ENCODE measurements at places on chromosomes 1 and 21.

- DNase-seq: no peak
These were observed 52.2 kb downstream of the RERE start for GRCh38 chr1:8765198-8765597.

DNA sequence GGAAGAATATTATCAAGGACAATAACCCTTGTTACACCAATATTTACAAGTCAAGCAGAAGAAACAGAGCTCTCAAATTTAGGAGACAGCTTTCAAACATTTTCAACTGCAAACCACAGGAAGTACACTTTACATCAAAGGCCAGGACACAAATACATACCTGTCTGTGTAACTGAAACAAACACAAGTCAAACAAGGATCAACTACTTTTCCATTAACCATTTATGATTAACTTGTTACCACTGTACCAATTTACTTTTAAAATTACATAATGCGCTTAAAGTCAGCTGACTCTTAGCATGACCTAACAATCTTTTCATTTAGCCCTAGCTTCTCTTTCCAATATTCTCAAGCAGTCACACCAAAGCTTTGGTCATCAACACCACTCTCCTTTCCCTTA lies 43.5 kb downstream of the TRIM33 start:
- DNase-seq: no peak

GRCh38 chr1:93851878-93852277 lies 27.1 kb downstream of the DNTTIP2 start:
- DNase-seq: no peak

GRCh38 chr1:61226791-61227567 lies 144.6 kb downstream of the NFIA start:
- DNase-seq: peak; percentile 58

GRCh38 chr1:166884040-166884642 lies 8.1 kb upstream of the TADA1 start:
- peak; percentile 21 for DNase-seq

- no peak for DNase-seq
These were observed 105.3 kb downstream of the RGS2 start for GRCh38 chr1:192914092-192914491.

DNA sequence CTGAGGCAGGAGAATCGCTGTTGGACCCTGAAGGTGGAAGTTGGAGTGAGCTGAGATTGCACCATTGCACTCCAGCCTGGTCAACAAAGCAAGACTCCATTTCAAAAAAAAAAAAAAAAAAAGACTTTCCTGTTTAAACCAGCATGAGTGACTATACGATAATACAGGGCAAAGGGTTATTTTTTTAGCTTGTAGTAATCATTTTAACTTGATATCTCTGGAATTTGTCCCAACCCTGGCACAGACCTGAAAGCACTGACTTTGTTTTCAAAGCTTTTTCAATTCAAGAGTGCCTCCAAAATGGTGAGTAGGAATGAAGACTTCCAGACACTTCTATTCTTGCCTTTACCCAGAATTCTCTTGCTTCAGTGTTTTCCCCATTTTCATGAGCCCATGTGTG lies 4.4 kb upstream of the TMCO2 start:
- no peak for DNase-seq

DNA sequence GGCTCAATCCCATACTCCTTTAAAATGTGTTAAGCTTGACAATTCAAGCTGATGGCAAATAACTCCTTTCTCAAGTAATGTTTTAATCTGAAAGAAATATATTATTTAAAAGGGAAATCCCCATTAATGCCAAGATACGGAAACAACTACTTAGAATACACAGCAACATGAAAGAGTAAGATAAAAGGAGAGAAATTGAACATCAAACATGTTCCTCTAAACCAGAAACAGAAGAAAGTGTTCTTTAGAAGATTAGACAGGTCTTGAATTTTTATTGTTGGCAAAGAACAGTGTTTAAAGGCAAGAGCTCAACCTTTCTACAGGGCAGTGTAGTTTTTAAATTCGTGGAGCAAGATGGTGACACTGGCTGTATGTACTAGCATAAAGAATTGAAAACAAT lies 105.8 kb upstream of the NRIP1 start:
- DNase-seq: no peak

GRCh38 chr21:46001821-46002681 lies 20.5 kb downstream of the COL6A1 start:
- no peak for DNase-seq

GRCh38 chr1:175216444-175216843 lies 23.9 kb upstream of the KIAA0040 start:
- DNase-seq: no peak

- DNase-seq: no peak
These were observed 104.0 kb downstream of the ZNF281 start for GRCh38 chr1:200305806-200306205.

DNA sequence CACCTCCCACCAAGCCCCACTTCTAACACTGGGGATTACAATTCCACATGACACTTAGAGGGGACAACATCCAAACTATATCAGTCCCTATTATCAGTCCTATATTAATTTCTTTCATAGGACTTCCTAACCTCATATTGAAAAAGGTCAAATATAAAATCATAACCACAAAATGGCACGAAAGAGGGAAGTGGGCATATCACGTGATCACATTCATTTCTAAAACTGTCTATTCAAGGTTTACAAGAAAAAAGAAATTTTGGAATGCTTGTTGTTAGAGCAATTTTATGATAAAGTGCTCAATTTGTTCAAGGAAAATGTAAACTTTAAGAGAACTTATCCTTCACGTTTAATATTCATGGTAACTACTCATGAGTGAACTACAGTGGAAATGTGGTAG lies 13.2 kb upstream of the CDC7 start:
- no peak for DNase-seq

DNA sequence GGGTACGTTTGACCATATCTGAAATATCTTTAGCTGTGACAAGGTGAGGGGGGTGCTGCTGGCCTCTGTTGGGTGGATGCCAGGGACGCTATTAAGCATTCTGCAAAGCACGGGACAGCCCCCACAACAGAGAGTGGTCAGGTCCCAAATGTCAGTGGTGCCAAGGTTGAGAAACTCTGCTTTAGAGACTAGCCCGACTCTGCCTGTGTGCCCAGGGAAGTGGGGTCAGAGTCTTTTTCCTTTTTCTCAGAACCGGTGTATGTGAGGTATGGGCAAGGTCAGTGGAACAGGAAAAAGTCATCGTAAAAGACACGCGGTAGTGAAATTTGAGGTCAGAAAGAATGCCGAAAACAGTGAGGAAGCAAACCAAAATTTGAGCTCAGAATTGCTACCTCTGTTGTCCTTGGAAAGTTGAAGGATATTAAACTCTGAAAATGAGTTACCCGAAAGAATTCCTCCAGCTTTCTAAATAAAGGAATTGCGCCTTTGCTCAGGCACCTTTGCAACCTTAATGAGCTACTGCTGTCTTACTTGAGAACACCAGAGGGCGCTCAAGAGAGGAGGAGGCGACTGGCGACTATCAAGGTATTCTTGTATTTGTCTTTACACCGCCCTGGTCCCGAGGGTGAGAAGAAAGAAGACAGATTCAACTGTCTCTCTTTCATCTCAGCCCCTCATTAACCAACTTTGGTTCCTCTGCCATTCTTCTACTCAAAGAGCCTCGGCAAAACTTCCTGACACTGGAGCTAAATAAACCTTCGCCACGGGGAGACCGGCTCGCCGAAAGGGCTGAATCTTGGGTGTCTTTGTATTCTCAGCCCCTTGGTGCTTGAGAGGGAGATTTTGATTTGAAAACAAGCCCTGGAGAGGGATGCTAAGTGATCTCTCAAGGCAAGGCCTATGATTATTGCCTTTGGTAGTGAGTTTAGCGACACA lies 85.4 kb upstream of the OLIG2 start:
- no peak for DNase-seq

GRCh38 chr1:225449261-225449660 lies 21.4 kb upstream of the LBR start:
- no peak for DNase-seq

DNA sequence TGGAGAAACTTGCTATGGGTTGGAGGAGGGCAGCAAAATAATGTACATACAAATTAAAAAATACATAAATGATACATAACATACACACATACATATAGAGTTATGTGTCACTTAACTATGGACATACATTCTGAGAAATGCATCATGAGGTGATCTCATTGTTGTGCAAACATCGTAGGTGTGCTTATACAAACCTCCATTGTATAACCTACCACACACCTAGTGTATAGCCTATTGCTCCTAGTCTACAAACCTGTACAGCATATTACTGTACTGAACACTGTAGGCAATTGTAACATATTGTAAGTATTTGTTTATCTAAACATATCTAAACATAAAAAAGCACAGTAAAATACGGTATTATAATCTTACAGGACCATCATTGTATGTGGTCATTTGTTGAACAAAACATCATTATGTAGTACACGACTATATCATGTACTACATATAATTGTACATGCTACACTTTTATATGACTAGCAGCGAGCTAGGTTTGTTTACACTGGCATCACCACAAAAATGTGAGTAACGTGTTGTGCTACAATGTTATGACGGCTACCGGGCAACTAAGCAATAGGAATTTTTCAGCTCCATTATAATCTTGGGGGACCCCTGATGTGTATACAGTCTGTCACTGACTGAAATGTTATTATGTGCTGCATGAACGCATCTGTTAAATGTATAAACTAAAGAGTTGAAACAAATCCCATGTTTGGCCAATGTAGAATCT lies 35.5 kb downstream of the ITGB3BP start:
- DNase-seq: no peak

- no peak for DNase-seq
These were observed 8.4 kb upstream of the USP33 start for GRCh38 chr1:77768006-77768405.

DNA sequence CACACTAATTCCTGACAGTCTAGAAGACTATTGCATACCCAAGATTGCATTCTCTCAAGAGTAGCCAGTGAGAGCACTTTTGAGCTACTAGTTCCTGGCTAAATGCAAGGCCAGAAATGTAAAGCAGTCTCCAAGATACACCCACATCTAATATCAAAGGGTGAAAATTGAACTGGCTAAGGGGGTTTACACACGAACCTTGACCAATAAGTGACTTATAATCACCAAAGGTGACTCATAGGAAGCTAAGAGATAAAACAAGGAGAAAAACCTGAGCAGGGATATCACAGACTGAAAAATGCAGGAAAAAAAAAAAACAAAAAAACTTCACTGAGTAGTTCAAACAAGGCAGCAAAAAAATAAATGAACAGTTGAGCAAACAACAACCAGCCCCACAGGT lies 172.2 kb upstream of the RRP15 start:
- no peak for DNase-seq

GRCh38 chr1:217049721-217050120 lies 326.5 kb upstream of the ESRRG start:
- DNase-seq: no peak

GRCh38 chr1:26697431-26697977 lies 1.7 kb downstream of the ARID1A start:
- DNase-seq: no peak

GRCh38 chr1:54280651-54281050 lies 80.7 kb downstream of the MRPL37 start:
- DNase-seq: no peak

- DNase-seq: no peak
These were observed 2.7 kb downstream of the KIAA0319L start for GRCh38 chr1:35554266-35555211.

GRCh38 chr1:5661196-5662085 lies 330.8 kb downstream of the NPHP4 start:
- DNase-seq: no peak

GRCh38 chr1:157878059-157878458 lies 36.5 kb upstream of the CD5L start:
- DNase-seq: no peak

GRCh38 chr1:184941410-184941733 lies 32.9 kb downstream of the NIBAN1 start:
- DNase-seq: no peak

GRCh38 chr1:51569284-51570062 lies 47.4 kb upstream of the OSBPL9 start:
- DNase-seq: no peak

GRCh38 chr21:43196826-43197225 lies 28.0 kb downstream of the CRYAA start:
- DNase-seq: peak; percentile 21

DNA sequence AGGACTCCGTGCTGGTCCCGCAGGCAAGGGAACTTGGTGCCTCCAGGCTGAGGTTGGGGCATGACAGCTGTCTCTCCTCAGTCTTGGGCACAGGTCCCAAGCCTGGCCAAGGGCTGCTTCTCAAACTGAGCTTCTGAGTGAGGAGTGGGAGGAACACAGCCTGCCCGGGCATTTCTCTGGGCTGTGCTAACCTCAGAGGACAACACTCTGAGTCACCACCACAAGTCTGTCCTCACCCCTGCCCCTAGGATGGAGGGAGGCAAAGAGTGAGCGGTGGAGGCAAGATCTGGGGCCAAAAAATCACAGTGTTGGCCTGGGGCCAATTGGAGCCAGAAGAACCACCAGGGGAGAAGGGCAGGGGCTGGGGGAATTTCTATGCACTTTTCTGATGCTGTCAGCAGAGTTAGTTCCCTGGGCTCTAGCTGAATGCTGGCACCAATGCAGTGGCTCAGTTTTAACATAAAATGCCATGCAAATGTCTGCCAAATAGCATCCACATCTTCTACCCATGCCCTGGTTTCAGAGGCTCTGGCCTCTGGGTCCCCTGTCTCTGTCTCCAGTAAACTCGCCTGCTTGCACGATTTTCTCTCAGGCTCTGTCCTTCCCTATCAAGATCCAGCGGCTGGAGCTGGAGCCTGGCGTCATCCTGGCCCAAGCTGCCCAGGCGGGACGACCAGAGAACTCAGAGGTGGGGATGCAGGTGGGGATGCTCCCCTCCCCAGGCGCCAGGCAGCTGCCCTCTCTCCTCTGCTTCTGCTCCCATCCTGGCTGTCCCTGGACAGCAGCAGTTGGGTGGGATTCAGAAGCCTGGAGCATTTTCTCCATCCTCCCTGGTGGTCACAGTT lies 11.0 kb upstream of the CDK18 start:
- DNase-seq: no peak

GRCh38 chr1:233843525-233844204 lies 60.8 kb upstream of the SLC35F3 start:
- DNase-seq: no peak

DNA sequence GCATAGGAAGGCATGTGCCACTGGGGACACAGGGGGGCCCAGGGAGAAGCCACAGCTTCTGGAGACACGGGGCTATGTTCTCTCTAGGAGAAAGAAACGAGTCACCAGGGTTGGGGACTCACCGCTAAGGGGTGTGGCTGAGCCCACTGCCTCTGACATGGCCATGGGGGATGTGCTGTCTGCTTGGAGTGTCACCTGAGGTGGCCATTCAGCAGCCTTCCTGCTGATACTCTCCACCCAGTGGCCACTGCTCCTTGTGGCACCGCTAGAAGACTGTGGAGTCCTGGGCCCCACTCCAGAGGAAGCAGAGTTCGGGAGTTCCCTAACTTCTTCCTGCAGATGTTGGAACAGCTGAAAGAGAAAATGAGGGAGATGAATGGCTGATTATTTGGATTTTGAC lies 91.2 kb upstream of the SLC45A1 start:
- DNase-seq: no peak

DNA sequence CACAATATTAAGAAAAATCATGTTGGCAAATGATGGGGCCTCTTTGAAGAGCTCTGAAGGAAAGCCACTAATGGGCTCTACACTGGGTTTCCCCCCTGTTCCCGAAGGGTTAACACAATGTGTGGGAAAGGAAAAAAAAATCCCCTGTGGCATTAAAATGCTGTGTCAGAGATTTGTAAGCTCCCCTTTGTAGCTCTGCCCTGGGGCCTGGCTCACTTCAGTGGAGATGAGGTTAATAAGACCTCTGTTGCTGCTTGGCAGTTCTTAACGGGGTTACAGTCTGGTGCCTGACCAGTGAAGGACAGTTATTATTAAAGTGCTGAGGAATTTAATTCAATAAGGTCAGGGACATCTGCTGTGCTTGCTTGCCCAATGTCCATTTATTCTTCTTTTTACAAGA lies 129.7 kb upstream of the UBE2U start:
- no peak for DNase-seq

GRCh38 chr1:96747565-96747964 lies 26.0 kb downstream of the PTBP2 start:
- no peak for DNase-seq

Data from NCI-H187 treated with DMSO at 0.1 percent for 48 hours (cell line).